ENCODE measurements at places on chromosomes 1 and 21.

DNA sequence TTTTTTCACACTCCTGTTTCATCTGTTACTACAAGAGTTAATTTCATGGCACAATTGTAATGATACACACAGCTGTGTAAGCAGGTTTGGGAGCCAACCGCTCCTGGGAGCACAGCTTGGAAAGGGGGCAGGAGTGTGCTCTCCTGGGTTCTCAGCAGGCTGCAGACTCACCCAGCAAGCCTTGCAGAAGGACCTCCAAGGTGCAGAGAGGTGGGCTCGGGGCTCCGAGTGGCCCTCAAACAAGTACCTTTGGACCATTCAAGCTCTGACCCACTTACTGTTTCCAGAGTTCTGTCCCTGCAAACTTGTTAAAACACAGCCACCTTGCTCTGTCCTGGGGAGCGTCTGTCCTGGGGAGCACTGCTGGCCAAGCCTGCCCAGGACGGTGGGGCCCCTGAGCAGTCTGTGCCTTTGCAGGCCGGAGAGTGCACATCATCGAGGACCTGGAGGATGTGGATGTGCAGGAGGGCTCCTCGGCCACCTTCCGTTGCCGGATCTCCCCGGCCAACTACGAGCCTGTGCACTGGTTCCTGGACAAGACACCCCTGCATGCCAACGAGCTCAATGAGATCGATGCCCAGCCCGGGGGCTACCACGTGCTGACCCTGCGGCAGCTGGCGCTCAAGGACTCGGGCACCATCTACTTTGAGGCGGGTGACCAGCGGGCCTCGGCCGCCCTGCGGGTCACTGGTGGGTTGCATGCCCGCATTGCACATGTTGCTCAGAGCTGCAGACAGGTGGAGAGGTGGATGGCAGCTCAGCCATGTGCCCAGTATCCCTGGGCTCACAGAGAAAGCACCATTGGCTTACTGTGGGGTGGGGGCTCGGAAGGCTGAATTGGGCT is 78.0 kb downstream of the OBSCN start:
- DNase-seq = no peak

- DNase-seq = no peak
Measured at GRCh38 chr1:228317891-228318810, 88.5 kb downstream of the TRIM11 start.

- no peak for DNase-seq
Measured at GRCh38 chr1:228177721-228178710, 12.4 kb downstream of the IBA57 start.

GRCh38 chr1:112937070-112937469 is 18.9 kb downstream of the SLC16A1 start:
- DNase-seq = no peak

DNA sequence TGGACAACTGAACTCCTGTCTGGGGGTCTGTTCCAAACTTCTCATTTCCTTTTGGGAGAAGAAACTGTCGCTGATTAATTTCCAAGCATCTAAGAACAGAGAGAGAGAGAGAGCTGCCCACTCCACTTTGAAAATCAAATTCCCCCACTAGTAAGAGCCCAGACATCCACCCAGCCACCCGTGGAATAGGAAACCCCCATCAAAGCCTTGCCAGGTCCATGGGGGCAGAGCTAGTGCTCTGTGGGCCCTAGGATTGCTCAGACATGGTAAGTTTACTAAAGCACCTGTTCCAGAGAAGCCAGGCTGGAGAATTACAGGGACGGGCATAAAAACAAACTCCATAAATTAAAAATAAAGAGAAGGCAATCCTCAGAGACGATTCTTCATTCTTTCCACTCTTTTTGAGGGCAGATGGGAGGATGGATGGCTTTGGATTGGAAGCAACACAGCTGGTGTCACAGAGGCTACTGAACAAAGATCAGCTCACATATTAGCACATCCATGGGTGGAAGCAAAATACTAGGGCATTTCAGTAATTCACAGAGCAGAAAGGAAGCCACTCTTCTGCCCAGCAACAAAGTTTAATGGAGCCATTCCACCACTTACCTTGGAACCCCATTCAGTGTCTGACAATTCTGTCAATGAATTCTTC is 103.9 kb downstream of the COLGALT2 start:
- no peak for DNase-seq

DNA sequence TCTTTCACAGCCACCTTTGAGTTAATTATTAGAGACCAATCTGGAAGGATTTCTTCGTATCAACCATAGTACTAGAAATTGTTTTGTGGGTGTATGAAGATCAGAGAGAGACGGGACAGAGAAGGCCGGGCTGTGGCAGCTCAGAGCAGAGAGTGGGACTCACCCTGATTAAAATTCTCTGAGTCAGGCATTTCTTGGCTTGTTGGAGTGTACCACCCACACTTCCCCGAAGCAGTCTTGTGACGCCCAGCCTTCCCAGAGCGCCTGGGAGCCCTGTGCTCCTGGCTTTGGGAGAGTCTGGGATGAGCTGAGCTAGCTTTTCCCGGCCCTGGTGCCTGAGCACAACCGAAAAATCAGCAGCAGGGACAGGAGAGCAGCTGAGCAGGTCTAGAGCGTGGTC is 19.4 kb downstream of the PLEKHM2 start:
- peak; percentile 87 for DNase-seq

- peak; percentile 4 for DNase-seq
Measured at GRCh38 chr1:63975481-63975880, 201.7 kb downstream of the ROR1 start.

- no peak for DNase-seq
Measured at GRCh38 chr1:226532553-226532952, 16.0 kb upstream of the STUM start.

- DNase-seq = no peak
Measured at GRCh38 chr1:232901255-232901654, 49.2 kb upstream of the NTPCR start.
